ENCODE measurements at places on chromosomes 12 and 14. TPM values are rescaled to one million over a fixed set of nuclear protein-coding genes. Genes with fewer than 3 reads are reported as not detected.

BCL11B gene
- total RNA-seq, result 0.14 TPM

GRCh38 chr12:124687174-124687902 is 119.9 kb upstream of the NCOR2 start:
- DNase-seq, result no peak

DNA sequence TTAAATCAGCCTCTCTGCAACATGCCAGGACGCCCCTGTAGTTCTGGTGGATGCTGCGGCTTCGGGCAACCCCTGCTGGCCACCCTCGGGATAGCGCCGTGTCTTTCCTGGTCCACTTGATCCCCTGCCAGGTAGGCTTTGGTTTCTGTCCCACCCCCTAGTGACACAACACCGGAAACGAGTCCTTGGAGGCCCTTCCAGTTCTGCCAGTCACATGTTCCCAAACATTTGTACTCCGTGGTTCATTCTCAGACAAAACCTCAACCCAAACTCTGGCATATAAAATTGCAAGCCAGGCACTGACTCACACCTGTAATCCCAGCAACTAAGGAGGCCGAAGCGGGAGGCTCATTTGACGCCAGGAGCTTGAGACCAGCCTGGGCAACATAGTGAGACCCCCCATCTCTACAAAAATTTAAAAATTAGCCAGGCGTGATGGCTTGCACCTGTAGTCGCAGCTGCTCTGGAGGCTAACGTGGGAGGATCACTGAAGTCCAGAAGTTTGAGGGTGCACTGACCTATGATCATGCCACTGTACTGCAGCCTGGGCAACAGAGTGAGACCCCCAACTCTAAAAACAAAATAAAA is 37.0 kb downstream of the RASAL1 start:
- peak; percentile 86 for DNase-seq

DNA sequence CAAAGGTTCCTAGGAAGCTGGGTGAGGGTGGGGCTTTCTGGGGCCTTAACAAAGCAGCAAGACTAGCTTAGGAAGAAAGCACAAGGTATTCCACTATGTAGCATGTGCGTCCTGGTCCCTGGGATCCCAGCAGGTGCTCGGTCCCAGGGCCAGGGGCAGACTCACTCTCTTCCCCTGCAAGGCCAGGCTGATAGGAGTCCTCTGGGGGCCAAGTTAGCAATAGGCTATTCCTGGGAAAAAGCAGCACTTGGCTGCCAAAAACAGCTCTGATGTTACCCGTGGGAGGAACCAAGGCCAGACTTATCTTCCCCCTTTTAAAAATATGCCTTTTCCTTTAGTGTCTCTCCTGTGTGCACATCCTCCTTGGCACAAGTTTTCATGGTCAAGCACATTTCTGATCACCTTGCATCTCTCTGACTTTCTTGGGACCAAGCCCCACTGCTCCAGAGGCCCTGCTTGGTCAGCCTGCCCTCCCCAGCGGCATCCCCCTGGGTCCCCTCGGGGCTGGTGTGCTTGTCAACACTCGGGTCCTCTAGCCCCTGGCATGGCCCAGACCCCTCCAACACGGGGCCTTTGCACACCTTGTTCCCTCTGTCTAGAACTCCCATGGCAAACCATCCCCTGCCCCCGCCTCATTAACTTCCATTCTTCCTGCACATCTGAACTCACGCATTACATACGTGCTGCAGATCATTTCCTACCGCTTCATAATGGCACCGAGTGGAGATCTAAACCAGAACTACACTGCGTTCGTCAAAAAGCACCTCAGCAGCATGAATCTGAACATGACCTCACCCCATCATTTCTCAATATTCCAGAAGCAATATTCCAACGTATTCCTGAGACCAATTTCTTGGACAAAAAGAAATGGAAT is 21.9 kb downstream of the CCDC92 start:
- DNase-seq, result no peak

COX8C gene
- not detected for total RNA-seq

DNA sequence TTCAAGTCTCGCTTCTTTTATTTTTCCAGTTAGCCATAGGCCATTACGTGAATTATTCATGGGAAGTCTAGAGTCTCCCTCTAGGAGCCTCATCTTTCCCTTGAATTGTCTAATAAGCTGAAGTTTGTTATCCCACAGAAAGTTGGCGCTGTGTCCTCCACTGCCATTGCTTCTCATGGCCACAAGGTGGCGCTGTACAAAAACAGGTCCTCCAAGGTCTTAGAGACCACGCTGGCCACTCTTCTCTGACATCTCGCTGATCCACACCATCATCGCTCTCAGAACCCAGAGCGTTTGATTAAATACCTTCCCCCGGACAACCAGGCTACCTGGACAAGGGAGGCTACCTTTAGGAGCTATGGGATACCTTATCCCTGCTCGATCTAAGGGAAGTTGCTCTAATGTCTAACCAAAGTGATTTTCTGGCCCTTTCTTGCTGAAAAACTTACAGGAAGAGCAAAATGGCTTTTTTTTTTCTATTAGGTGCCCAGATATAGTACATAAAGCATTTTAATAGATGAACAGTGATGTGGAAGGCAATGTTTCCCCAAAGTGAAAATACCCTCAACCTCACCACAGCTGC is 110.0 kb downstream of the CCDC60 start:
- DNase-seq, result no peak

YBX3 gene
- total RNA-seq, result 281 TPM

GRCh38 chr14:74638066-74638465 is 26.0 kb upstream of the LTBP2 start:
- no peak for DNase-seq

CLEC1A gene
- total RNA-seq, result 1.1 TPM

SERPINA9 gene
- total RNA-seq, result not detected

ACOT6 gene
- total RNA-seq, result not detected

TMEM229B gene
- total RNA-seq, result 5.6 TPM

CISTR gene
- total RNA-seq, result not detected

GRCh38 chr12:130184404-130185090 is 22.3 kb downstream of the FZD10 start:
- DNase-seq, result peak; percentile 25

- DNase-seq, result no peak
Measured at GRCh38 chr14:70317969-70318634, 41.4 kb downstream of the COX16 start.
